ENCODE measurements at places on chromosomes 6 and 20.

DNA sequence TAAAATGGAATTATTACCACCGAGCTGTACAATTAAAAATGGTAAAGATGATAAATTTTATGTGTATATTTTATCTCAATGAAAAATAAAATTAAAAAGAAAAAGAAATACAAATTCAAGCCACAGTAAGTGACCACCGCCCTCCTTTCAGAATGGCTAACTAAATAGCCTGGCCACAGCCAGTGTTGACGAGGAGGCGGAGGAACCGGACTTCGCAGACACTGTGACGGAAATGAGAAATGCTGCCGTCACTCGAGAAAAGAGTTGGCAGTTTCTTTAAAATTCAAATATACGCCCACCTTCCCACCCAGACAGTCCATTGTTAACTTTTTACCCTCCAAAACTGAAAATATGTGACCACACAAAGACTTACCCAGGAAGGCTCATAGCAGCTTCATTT is 50.0 kb downstream of the FOXF2 start:
- DNase-seq = no peak

DNA sequence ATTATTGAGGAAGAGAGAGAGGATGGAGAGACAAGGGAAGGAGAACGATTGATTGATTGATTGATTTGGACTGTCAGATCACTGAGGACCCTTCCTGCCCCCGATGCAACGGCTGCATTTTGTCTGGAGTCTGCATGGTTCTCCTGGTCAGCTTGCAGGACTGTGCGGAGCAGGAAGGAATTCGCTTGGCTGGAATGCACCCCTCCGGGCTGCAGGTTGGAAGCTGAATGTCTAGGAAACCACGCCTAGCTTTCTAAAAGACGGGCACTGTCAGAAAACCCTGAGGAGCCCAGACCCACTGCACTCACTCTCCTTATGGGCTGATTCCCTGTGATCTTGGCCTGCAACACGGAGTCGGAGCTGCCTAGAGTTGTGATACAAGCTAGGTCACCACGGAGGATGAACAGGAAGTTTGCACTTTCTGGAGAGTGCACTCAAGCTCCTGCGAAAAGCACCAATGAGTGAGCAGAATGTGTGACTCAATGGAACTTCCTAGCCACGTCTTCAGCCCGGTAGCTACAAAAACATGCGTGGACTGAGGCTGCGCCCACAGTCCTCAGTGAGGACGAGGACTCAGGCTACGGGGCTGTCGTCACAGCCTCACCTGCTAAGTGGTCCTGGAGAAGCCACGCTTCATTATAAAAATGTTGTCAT is 14.4 kb downstream of the DACT2 start:
- no peak for DNase-seq

- no peak for DNase-seq
Measured at GRCh38 chr6:31578184-31579118, 3.1 kb downstream of the TNF start.

GRCh38 chr20:37552415-37552814 is 24.7 kb upstream of the BLCAP start:
- DNase-seq = no peak

DNA sequence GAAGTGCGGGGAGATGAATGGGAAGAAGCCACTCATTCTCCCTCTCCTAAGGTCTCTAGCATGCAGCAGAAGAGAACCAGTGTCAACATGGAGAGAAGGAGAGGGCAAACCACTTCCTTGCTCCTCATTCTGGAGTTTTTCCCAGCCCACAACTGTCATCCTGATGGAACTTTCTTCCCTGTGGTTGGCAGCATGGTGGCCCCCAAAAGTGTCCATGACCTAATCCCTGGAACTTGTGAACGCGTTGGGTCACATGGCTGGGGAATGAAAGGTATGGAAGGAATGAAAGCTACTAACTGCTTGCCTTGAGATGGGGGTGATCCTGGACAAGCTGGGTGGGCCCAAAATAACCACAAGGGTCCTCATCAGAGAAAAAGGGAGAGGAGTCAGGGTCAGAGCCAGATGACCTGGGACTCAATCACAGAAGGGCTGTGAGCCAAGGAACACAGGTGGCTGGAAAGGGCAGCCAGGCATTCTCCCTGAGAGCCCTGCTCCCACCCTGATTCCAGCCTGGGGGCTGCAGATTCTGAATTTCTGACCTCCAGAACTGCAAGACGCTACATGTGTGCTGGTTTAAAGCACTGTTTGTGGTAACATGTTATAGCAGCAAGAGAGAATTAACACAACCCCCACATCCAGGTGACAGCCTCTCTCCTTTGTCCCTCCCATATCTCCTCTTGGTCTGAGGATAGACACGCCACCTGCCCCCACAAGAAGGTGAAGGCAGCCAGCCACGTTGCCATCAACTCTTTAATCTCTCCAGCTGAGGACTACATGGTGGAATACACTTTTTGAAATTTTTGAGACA is 63.2 kb downstream of the PYGB start:
- no peak for DNase-seq

DNA sequence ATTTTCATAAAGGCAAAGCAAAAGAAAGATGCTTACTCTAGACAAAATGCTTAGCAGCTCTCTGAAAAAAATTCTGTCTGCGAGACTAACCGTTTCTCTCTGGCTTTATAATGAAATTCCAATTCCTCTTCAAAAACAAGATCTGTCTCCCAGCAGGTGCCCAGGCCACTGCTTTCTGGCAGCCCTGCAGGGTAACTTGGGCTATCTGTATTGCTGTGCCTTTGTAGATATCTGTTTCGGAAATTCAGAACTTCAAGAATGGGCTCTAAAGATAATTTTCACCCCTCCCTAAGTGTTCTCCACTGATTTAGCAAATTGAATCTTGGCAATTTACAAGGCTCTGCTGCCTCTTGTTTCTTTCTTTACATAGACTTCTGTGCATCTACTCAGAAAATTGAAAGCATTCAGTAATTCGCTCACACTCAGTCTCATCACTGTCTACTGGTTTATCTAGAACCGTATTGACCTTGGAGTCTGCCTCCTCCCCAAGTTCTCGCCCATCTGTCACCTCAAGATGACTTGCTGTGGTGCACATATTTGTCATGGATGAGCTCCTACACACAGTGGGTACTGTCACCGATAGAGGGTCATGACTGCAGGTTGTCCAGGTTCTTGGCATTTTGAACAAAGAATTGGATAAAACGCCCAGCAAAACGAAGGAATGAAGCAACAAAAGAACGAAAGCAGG is 26.4 kb upstream of the FABP7 start:
- no peak for DNase-seq

- no peak for DNase-seq
Measured at GRCh38 chr6:100466410-100467128, 1.8 kb upstream of the SIM1 start.

DNA sequence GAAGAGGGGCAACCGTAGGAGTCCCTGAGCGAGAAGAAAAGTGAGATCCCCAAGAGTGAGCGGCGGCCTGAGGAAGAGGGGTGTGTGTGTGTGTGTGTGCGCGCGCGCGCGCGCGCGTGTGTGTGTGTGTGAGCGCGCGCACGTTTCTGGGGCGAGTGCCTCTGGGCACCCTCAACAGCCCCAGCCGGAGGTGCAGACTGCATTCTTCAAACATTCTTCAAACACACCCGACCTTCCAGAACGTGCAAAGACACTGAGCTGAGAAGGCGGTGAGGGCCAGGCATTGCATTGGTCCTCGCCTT is 76.2 kb upstream of the FOXP4 start:
- no peak for DNase-seq

- DNase-seq = no peak
Measured at GRCh38 chr6:109628158-109629000, 62.6 kb downstream of the AK9 start.

GRCh38 chr6:52507557-52508260 is 69.2 kb downstream of the TRAM2 start:
- DNase-seq = no peak

DNA sequence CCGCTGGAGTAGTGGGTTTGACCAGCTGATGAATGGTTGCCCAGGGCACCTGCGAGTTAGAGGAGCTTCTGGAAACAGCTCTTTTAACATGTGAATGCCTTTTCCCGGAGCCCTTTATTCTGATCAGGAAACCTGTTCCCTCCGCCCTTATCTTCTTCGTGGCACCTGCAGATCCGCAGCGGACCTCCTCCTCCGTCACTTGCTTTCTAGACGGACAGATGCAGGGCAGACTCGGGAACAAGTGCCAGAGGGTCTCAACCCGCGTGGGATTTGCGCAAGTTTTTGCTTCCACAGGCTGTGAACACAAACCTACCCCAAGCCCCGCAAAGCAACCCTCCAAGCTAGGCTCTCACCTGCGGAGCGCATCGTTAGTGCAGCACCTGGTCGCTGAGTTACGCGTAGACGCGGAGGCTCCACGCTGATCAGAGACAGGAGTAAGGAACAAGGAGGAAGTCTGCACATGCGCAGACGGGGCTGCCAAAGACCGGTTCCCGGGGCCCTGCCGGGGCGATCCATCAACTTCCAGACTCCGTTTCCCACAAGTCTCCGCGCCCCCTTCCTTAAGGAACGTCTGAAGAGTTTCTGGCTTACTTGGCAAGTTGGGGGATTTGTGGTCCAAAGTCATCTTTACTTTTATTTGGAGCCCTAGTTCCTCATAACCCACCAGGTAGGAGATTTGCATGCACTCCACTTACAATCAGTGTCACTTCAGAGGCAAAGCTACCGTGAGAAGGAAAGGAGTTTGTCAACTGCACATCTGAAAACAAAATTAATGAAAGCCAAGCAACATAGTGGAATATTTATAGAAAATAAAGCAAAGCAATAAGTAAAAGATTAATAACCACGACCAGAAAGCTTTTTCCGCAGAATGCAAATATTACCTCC is 52.7 kb upstream of the ELMO2 start:
- no peak for DNase-seq

DNA sequence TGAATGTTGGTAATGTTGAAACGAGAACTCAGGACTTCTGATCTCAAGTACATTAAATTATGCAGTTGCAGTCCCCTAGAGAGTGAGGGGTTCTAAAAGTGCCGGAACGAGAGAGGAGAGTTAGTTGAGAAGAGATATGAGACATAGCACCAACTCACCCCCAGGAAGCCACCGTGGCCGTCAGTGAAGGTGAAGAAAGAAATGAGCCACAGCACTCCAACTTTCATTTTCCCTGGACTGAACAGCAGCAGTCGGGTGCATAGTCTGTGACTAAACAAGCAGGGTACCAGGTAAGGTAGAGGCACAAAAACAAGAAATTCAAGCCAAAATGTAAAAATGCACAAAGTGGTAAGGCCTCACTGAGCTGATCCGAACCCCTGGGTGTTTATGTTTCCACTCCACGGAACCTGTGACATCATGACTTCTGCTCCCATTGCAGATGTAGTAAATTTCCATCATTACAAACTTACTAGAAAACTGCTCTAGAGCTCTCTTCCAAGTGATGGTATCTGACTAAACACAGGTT is 13.2 kb downstream of the ADGRF1 start:
- no peak for DNase-seq

DNA sequence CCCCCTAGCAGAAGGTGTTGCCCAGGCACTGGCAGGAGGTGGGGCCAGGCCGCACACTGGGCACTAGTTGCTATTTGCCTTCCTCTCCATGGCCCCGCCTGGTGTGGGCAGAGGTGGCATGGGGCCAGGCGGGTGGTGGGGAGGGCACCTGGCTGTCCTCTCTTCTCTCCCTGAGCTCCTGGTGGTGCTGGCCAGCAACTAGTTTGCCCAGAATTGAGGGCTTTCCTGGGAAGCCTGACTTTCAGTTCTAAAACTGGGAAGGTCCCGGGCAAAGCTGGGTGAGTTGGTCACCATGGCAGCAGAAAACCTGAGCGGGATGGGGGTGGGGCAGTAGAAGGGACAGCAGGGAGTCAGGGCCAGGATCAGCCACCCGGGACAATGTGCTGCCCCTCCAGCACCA is 48.2 kb downstream of the RBM38 start:
- DNase-seq = peak; percentile 73

DNA sequence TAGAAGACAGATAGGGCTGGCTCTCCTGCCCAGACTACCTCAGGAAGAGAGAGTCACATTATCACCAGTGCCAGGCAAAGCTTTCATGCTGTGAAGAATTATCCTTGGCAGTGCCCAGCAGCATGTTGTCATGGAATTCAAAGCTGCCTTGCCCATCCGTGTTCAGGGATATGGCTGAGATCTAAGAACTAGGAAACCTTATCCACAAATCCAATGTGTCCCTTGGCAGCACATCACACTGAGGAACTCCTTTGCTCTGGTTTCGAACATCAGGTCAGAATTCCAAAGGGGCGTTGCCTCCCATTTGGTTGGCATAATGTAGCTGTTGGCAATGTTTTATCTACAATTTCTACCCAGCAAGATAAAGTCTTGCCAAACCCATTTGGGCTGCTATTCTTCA is 52.7 kb downstream of the ADGRF1 start:
- DNase-seq = peak; percentile 10

- DNase-seq = peak; percentile 56
Measured at GRCh38 chr6:153312634-153313033, 181.6 kb upstream of the RGS17 start.

DNA sequence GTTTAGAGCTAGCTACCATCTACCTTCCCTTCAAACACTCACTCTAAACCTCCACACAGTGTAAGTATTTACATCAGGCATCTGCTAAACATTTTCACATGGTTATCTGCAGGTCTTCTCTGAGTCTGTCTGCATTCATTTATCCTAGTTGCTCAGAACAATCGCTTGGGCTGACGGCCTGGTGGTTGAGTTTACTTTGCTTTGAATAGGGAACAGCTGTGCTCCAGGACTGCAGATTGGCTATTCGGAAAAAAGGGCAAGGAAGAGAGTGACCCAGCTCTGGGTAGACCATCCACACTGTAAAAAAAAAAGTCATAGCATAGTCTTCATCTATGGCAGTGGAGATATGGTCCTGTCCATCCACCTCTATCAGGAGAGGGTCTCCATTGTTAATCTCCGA is 115.3 kb upstream of the ESR1 start:
- DNase-seq = no peak

Measured in LNCaP clone FGC (cell line).